ENCODE measurements at places on chromosomes 4 and X. TPM values are rescaled to one million over a fixed set of nuclear protein-coding genes. Genes with fewer than 3 reads are reported as not detected.

- peak; percentile 85 for DNase-seq
These were observed 88.6 kb downstream of the PALLD start for GRCh38 chr4:168585168-168586091.

GRCh38 chrX:105821471-105822121 lies 743 bp upstream of the NRK start:
- no peak for DNase-seq

DNA sequence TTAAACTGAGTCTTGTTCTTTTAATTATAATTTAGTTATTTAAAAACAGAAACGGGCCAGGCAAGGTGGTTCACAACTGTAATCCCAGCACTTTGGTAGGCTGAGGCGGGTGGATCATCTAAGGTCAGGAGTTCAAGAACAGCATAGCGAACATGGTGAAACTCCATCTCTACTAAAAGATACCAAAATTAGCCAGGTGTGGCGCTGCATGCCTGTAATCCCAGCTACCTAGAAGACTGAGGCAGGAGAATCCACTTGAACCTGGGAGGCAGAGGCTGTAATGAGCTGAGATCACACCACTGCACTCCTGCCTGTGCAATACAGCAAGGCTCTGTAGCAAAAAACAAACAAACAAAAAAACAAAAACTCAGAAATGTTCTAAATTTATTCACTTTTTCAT lies 852.9 kb downstream of the TECRL start:
- DNase-seq: no peak

- DNase-seq: no peak
These were observed 7.0 kb upstream of the TET2 start for GRCh38 chr4:105139646-105140045.

- no peak for DNase-seq
These were observed 148.1 kb downstream of the PCDH7 start for GRCh38 chr4:30868111-30868895.

DNA sequence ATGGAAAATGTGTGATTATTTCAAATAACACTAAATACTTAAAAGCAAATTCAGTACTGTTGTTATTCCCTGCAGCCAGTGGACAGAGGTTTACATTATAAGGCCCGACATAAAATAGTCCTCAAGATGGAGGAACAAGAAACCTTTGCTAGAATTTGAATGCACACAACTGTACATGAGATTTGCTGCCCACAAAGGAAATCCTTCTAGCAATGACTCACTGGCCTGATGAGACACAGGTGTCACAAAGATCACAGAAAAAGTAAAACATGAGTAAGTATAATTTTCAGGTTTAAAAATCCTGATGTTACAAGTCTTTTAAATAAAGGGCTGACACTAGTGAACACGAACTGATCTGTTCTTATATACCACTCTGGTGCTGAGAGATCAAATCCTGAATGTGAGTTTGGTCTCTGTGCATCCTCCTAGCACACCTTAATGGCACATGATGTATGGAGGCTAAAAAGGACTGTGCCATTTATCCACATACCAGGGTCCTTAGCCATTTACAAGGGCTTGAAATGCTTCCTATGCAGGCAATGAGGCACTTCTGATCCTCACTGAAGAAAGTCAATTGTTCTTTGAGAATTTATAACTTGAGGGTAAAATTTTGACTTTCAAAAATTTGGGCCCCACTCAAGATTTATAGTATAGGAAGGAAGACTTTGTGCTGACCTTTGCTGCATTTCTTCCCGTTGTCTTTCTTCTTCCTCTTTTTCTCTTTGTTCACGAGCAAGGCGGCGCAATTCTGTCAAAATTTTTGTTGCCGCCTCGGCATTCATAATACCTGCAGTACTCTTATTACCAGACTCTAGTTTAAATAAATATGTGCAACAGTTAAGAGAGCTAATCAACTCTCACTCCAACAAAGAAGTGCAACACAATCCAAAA lies 23.0 kb downstream of the MAP7D3 start:
- DNase-seq: no peak

GRCh38 chr4:150495550-150495949 lies 86.4 kb upstream of the MAB21L2 start:
- no peak for DNase-seq

The NPNT gene
- total RNA-seq: 0.12 TPM

- DNase-seq: no peak
These were observed 66.3 kb downstream of the NBDY start for GRCh38 chrX:56795309-56795868.

Measured in NCI-H460 (cell line).